Activated gamma-delta T cell treated with anti-CD3 and anti-CD28 coated beads, Interleukin-2, amount 50 U/mL, for 16 hours (primary cell): ENCODE measurements at places on chromosomes 11 and 22.

DNA sequence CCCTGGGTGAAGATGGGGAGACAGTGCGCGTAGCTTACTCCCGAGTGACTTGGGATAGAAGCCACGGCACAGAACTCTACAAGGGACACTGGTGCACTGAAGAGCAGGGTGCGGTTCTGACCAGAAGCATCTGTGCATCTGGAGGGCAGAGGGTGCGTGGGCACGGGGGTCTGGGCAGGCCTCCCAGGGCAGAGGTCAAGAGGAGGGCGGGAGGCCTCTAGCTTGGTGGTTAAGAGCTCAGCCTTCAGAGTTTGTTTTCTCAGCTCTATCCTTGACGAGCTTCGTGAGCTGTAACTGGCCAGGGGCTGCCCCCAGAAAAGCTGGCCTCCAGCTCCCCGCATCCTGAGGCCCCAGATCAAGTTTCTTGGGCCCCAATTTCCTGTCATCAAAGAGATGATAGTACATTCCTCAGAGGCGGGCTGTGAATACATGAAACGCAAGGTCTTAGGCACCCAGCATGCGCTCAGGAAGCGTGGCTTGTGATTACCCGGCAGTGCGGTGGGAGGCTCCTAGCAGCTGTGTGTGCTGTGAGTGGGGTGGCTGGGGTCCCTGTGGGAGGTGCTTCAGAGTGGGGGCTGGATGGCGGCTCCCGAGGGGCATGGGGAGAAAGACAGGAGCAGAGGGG, 6.0 kb upstream of the BID start:
- no peak for DNase-seq

DNA sequence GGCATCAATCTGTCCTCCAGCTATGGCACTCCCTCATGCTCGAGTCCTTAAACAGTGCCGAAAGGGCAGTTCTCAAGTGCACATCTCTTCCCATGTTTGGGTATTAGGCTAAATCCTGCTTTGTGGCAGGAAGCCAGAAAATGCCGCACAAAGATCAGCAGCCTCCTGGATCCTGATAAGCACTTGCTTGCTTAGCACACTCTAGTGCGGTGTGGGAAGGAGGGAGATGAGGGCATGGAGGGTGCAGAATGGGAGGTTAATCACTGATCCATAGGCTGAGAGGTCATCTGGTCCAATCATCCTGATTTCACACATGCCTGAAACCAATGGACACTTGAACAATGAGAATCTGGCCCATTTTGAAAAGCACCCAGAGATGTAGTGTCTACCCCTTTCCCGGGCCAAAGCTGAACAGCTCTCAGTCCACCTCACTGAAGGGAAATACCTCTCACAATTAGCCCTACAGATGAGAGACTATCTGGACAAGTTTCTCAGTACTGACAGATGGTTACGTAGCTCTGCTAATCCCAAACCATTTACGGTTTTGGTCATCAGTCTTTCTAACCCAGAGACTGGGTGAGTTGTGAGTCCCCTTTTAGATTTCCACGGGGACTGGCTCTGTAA, 29.8 kb upstream of the CHRM4 start:
- no peak for DNase-seq

DNA sequence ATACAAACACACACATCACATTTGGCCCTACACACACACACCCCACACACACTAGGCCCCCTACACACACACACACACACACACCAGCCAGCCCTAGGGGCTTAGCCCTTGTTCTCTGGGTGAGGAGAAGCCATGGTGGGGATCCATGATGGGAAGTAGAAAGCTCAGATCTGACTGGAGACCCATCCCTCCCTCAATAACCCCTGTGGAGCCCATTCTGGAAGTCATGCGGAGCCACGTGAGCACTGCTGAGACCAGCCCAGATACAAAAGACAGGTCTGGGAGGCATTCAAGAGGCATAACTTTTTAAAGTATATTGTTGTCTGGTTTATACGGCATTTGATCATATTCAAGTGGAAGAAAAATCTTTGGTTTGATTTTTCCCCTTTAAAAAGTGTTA, 448.5 kb downstream of the SOX6 start:
- no peak for DNase-seq

DNA sequence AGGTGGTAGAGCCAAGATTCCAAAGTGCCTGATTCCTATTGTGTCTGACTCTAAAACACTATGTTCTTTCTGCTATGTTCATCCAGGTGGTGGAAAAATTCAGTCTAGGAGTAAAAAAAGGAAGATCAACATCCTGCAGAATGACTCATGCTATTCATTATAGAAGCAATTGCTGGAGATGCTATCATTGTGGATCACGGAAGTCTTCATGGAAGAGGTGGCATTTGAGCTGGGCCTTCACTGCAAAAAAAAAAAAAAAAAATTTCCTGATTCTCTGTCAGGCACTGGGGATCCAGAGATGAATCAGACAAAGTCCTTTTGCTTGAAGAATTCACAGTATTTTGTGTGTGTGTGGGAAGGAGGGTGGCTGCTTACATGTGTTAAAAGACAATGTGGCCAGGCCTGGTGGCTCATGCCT, 1.4 kb upstream of the UVRAG start:
- DNase-seq: no peak

DNA sequence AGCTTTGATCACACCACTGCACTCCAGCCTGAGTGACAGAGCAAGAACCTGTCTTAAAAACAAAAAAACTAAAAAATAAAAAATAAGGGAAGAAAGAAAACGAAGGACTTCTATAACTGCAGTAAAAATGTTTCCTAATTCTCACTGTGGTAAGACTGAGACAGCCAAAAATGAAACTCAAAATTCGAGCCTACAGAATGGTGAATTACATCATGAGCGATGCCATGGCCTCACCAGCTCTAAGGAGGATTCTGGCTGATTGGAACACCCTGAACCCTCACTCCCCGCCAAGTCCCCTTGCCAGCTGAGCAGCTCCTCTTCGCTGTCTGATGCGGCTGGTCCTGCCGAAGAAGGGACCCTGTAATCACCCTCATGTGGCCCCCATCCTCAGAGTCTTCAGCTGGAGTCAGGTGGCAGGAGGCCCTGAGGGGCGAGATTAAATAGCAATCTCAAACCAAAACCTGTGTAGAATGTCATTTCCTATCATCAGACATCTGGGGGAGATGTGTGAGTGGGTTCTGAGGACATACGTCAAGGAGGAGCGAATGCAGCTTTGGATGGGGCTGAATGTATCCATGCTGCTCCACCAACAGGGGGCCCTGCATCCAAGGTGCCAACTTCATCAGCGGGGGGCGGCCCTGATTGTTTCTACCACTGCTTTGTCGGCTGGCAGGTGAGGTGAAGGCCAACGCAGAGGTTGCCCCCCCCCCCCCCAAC, 29.2 kb downstream of the PDGFB start:
- DNase-seq: no peak

GRCh38 chr11:790721-791564, 1.1 kb upstream of the CEND1 start:
- no peak for DNase-seq

- no peak for DNase-seq
Observed at GRCh38 chr11:113847580-113847979, 27.8 kb downstream of the USP28 start.

GRCh38 chr11:30926130-30926529, 340.0 kb upstream of the MPPED2 start:
- DNase-seq: no peak

- no peak for DNase-seq
Observed at GRCh38 chr11:17547932-17548331, 873 bp downstream of the OTOG start.

GRCh38 chr22:24147666-24148065, 33.6 kb upstream of the SUSD2 start:
- DNase-seq: no peak

DNA sequence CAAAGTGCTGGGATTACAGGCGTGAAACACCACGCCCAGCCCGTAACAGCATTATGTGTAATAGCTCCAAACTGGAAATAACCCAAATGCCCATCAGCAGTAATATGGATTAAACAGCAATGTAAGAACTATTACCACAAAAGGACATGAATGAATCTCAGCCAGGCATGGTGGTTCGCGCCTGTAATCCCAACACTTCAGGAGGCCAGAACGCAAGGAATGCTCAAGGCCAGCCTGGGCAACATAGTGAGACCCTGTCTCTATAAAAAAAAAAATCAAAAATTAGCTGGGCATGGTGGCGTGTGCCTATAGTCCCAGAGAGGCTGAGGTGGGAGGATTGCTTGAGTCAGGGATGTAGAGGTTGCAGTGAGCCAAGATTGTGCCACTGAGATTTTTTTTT, 3.1 kb upstream of the DPF2 start:
- no peak for DNase-seq

GRCh38 chr22:30027791-30028190, 52.5 kb upstream of the HORMAD2 start:
- DNase-seq: no peak

GRCh38 chr22:50185375-50186087, at the start of gene TRABD:
TRABD (plus strand) TSS chr22:50185913; CDS start chr22:50193061, 7,148 bp downstream.
- DNase-seq: peak; percentile 78

GRCh38 chr11:40316171-40316570, 1143.3 kb downstream of the LRRC4C start:
- DNase-seq: no peak

GRCh38 chr11:118310781-118311485, 6.4 kb downstream of the CD3E start:
- DNase-seq: no peak

- DNase-seq: no peak
Observed at GRCh38 chr11:81915045-81915444, 818.6 kb downstream of the FAM181B start.

DNA sequence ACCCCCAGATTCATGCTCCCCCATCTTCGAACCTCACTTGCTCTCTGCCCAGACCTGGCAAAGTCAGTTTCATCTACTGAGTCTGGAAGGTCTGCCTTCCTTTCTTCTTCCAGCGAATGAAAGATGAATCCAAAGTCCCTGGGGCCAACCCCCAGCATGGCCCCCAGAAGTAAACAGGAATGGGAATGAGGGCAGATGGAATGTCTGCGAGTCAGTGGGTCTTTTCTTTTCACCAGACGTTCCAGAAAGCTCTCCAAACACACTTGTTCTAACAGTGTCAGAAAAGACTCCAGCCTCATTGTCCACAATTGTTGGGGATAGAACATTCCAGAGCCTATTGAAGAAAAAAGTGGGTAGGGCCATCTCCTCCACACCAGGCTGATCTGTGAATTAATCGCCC, 28.6 kb downstream of the RIBC2 start:
- DNase-seq: no peak

- no peak for DNase-seq
Observed at GRCh38 chr11:106234794-106235193, 157.3 kb downstream of the AASDHPPT start.

DNA sequence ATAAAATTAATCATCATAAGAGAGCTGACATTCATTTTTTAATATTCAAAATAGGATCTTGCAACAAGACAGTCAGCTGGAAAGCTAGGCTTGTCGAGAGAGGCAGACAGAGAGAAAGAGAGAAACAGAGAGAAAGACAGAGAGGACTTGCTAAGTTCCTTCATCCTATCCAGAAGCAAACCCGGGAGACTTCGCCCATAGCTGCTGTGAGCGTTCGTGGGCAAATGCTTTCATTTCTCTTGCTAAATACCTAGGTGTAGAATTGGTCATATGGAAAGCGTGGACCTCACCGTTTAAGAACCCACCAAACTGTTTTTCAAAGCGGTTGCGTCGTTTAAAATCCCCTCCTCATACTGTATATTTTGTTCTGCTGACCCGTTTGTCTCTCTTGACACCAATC, 25.3 kb upstream of the KRTAP5-6 start:
- no peak for DNase-seq

- DNase-seq: no peak
Observed at GRCh38 chr22:21941921-21942320, 10.7 kb downstream of the PPM1F start.

DNA sequence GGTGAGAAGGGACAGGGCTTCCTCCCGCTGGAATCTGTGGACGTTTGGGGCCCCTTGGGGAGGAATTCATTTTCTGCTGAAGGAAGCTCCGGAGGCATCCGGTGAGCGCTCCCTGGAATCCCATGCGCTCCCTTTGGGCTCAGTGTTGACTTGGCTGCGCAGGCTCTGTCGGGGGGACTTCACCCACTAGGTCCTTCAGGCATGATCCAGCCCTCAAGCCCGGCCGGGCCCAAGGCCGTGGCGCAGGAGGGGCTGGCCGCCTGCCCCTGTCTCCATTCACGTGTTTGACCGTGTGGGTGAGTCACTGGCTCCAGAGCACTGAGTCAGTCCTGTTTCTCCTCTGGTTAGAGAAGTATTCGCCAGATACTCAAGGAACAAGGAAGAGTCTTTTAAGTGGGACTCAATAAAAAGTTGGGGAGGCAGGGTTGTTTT, 1.4 kb downstream of the CTTN start:
- no peak for DNase-seq

GRCh38 chr22:46162771-46163556, 12.6 kb downstream of the PPARA start:
- no peak for DNase-seq

DNA sequence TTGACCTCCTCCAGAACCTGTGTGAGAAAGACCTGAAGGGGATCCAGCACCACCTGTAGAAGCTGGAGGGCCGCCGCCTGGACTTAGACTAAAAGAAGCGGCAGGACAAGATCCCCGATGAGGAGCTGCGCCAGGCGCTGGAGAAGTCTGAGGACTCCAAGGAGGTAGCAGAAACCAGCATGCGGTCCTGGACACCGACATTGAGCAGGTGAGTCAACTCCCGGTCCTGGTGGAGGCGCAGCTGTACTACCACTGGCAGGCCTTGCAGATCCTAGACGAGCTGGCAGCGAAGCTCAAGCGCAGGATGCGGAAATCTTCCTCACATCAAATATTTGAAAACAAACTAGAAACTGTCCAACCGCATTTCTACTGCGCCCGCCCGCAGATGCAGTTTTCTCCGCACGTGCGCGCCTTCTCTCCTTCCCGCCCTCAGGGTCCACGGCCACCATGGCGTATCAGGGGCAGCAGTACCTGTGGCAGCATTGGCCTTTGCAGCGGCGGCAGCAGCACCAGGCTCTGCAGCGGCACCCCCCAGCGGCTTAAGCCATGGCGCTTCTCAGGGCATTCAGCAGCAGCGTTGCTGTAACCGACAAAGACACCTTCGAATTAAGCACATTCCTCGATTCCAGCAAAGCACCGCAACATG, 10.2 kb downstream of the CLDN25 start:
- DNase-seq: no peak

DNA sequence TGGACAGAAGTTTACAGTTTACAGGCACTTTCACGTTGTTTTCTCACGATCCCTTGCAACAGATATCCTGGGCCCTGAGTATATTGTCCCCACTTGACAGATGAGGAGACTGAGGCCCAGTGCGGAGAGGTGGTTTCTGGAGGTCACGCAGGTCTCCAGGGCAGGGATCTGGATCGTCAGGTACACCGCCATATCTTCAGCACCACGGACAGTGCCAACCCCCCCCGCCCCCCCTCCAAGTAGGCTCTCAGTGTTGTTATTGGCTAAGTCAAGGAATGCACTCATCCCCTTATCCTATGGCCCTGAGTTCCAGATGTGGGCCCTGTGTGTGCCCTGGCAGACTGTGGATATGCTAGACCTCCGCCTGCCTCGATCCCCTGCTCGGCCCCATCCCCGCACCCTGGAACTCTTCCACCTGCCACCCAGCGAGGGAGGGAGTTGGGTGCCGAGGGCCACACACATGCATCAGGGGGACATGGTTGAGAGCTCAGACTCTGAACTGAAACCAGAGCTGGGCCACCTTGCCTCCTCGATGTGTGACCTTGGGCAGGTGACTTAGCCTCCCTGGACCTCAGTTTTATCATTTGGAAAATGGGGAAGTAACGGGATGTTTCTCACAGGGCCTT, 37.5 kb downstream of the MPPED1 start:
- no peak for DNase-seq

- DNase-seq: no peak
Observed at GRCh38 chr22:23509571-23510302, 70.4 kb downstream of the IGLL1 start.

GRCh38 chr11:23473782-23474181, 613.5 kb upstream of the CCDC179 start:
- DNase-seq: no peak

GRCh38 chr11:60831501-60832079, 10.3 kb upstream of the CCDC86 start:
- DNase-seq: no peak
